ENCODE measurements at places on chromosomes 1 and 21.

- DNase-seq = no peak
Measured at GRCh38 chr21:37183749-37184148, 83.4 kb downstream of the VPS26C start.

DNA sequence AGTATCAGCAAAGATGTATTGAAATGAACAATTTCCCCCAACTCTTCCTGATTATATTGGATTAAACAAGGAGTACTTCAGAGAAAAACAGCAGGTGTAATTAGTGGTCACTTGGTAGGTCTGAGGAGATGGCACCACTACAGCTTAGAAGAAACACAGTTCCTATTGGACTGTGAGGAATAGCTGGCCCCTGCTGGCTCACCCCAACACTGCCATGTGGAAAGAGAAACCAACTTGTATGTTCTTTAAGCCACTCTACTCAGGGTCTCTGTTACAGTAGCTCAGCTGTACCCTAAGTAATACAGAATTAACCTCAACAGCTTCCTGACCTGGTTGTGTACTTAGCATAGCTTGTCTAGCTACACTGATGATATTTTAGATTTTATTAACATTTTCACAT is 26.5 kb upstream of the MTR start:
- DNase-seq = no peak

- DNase-seq = no peak
Measured at GRCh38 chr1:8482979-8483381, 165.1 kb downstream of the SLC45A1 start.

- DNase-seq = no peak
Measured at GRCh38 chr1:225737866-225738265, 39.8 kb upstream of the SRP9 start.

DNA sequence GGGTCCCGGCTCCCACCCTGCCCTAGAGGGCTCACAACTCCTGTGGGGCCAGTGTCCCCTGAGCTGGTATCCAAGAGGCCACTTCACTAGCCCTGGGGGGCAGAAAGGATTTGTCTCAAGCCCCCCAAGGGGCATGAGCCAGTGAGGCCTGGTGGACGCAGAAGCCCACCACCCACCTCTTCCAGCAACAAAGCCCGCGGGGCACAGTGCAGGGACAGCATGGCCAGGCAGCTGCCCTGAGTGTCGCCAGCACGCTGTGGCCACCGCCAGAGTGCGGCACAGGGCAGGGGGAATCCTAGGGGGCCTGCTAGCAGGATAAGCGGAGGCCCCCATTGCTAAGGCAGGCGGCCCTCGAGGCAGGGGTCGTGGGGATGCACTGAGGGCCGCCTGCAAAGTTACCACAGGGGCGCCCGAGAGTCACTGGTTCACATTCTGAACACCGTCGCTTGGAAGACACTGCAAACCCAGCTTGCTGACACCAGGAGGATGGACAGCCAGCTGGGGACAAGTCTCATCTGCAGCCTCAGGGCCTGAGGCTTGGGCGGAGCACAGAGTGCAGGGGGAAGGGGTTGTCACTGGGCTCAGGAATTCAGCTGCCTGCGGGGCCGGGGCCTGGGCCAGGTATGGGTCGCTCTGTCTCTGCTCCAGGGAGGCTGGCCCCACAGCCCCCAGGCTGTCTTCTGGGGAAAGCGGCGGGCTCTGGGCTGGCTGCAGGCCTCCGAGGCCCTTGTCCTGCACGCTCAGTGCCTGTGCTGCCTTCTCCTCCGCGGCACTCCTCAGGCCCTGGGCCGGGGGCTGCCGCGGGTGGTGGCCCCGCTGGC is 26.8 kb downstream of the SLC19A1 start:
- DNase-seq = no peak
